ENCODE measurements at places on chromosomes 7 and 10.

GRCh38 chr10:451021-451471 lies 238.4 kb downstream of the DIP2C start:
- no peak for DNase-seq

DNA sequence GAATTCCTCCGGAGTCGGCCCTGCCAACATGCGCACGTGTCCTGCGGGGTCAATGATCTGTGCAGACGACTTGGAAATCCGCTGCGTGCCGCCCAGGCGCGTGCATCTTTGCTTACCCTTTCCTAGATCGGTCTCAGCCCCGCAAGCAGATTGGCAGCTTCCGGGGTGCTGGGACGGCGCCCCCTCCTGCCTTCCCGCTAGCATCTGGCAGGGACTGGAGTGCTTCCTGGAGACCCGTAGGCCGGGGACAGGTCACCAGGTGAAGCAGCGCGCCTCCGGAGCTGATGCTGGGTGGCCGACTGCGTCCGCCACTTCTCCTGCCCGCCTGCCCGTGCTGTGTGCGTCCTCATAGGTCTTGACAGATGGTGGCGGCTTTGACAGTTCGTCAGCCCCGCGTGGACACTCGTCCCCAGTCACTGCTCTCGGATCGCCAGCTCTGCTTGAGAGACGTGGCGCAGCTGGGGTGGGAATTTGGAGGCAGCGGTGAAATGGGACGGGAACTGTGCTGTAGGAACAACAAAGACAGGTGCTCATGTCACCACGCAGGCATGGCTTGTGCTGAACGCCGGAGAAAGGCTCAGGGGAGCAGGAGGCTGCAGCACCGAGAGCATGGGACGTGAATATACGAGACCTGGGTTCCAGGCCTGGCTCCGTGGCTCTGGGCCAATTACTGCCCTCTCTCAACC lies 21.9 kb upstream of the KCNK18 start:
- no peak for DNase-seq

- DNase-seq = no peak
These were observed 81.2 kb downstream of the MKX start for GRCh38 chr10:27664461-27664860.

GRCh38 chr7:134870781-134871180 lies 91.3 kb downstream of the CALD1 start:
- DNase-seq = no peak

DNA sequence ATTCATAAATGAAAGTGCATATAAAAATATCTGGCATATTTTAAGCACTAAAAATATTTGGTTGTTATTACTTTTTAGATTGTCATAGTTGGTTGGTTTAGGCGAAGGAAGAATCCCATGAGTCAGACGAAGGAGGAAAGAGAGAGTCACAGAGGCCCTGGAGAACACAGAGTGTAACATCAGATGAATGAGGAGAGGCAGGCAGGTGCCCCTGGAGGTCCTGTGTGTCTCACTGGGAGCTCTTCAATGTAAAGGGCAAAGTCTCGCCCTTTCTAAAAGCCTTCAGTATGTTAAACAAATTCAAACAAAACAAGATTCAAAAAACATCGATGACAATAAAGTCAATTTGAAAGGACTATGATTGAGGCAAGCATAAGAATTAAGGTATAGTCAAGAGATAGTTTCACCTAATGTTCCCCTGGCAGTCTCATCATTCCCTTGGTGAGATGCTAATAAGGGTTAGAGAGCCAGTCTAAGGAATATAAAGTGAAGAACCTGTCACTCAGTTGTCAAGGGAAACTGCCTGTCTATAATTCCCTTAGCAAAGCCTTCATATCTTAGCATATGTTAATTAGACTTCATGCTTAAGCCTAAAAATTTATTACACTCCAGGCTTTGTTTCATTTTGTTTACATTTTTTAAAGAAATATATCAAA lies 194.3 kb downstream of the TPK1 start:
- DNase-seq = no peak

DNA sequence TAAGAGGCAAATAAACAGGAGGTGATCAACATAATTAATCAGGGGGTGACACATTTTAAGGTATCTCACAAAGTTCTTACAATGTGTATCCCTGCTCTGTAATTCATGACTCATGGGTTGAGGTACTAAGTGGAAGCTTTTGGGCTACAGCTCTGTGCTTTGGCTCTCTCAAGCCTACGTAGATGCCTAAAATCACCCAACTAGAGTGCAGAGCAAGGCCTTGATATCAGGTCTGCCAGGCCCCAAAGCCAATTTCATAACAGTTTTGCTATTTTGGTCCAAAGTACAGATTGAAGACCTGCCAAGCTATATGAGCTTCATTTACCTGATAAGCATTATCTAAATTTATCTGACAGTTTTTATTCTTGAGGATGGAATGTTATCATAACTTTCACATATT lies 175.3 kb upstream of the BET1 start:
- DNase-seq = no peak

GRCh38 chr7:101598422-101598985 lies 30.6 kb downstream of the MYL10 start:
- DNase-seq = no peak

- DNase-seq = no peak
These were observed 228.1 kb upstream of the PFKP start for GRCh38 chr10:2839081-2839725.

DNA sequence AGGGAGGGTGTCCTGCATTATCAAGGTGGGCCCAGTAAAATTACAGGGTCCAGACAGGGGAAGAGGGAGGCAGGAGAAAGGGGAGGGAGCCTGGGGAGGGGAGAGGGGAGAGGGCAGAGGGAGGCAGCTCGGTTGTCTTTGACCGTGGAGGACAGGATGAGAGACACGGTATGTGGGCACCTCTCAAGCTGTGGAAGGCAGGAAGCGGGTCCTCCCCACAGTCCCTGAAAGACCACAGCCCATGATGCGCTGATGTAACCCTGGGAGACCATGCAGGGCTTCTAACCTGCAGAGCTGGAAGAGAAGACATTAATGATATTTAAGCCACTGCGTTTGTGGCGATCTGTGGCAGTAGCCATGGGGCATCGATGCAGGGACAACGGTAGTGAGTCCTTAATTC lies 27.2 kb upstream of the MNX1 start:
- no peak for DNase-seq

DNA sequence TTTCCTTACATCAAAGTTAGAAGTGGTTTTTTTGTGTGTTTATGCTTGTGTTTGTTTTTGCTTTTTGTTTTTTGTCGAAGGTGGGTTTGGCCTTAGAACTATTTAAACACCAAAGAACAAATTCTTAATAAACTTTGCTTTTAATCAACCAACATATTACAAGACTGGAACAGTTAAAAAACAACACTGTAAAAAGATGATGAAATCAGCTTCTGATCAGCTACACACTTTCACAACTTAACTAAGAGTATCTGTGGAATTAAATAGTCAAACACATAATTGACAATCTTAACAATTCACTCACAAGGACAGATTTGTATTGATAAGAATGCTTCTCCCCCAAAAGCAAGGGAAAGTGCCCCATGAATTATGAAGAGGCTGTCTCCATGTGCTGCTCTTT lies 58.8 kb downstream of the MRPL32 start:
- DNase-seq = no peak

- DNase-seq = no peak
These were observed 136.4 kb upstream of the FGFR2 start for GRCh38 chr10:121734589-121735045.

GRCh38 chr10:127578259-127578960 lies 29.3 kb downstream of the NPS start:
- DNase-seq = no peak

Data from liver (tissue), 10 donors.